ENCODE measurements at places on chromosomes 5 and 9.

DNA sequence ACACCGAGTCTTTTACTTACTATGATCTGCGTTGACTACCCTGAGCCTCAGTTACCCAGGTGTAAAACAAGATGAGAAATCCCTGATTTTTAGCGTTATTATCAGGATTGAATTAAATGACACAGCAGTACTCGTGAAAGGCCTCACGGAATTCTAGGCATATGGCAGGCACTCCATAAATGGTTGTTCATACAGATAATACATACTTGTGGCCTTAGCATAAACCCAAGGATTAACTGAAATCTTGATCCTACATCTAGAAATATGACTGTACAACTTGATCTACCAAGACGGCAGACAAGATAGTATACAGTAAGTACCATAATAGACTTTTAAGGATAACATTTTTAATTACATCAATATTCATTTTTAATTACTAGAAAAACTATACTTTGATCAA is 409.8 kb downstream of the BNC2 start:
- no peak for DNase-seq

- DNase-seq = no peak
These were observed 966.9 kb downstream of the TAF11L14 start for GRCh38 chr5:18601185-18601584.

- DNase-seq = no peak
These were observed 63.4 kb upstream of the SREK1 start for GRCh38 chr5:66080664-66081063.

- DNase-seq = no peak
These were observed 23.0 kb upstream of the NSG2 start for GRCh38 chr5:174022384-174023095.

- no peak for DNase-seq
These were observed 165.1 kb downstream of the PLK2 start for GRCh38 chr5:58294598-58295305.

GRCh38 chr5:53172630-53173029 is 63.1 kb upstream of the MOCS2 start:
- DNase-seq = no peak

- DNase-seq = no peak
These were observed 139.8 kb upstream of the RPS23 start for GRCh38 chr5:82417776-82418607.

GRCh38 chr5:85334-85995 is 6.5 kb upstream of the PLEKHG4B start:
- DNase-seq = no peak

- DNase-seq = no peak
These were observed 96.0 kb upstream of the PRRC1 start for GRCh38 chr5:127421471-127421870.

DNA sequence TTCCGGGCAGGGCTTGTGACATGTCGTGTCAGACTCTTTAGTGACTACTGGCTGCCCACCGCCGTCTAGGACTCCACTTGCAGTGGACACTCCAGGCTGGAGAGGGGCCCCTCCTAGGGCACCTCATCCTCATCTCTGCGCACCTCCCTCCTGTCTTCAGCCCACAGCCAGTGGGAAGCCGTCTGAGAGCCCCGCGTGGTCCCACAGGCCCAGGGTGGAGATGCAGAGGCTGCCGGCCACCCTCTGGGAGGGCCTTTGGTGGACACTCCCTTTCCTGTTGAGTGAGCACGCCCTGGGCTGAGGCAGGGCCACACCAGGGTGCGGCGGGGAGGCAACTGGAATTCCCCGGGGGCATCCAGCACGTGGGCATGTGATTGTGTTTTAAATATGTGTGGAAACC is 80.5 kb downstream of the IRX2 start:
- no peak for DNase-seq

DNA sequence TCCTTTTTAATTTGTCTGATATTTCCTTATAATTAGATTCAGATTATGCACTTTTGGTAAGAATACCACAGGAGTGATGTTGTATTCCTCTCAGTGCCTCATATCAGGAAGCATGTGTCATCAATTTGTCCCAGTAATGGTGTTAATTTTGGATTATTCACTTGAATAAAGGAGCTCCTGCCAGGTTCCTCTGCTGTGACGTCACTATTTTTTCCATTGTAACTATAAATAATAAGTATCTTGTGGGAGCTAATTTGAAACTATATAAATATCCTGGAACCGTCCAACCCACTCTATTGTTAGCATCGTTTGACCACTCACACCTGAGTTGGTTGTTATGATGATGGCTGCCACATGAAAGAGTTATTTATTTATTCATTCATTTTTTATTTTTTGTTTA is 107.9 kb downstream of the INVS start:
- DNase-seq = no peak

- no peak for DNase-seq
These were observed 22.0 kb downstream of the C9orf57 start for GRCh38 chr9:72038408-72038807.

- no peak for DNase-seq
These were observed 68.2 kb upstream of the TBCA start for GRCh38 chr5:77844373-77844622.

DNA sequence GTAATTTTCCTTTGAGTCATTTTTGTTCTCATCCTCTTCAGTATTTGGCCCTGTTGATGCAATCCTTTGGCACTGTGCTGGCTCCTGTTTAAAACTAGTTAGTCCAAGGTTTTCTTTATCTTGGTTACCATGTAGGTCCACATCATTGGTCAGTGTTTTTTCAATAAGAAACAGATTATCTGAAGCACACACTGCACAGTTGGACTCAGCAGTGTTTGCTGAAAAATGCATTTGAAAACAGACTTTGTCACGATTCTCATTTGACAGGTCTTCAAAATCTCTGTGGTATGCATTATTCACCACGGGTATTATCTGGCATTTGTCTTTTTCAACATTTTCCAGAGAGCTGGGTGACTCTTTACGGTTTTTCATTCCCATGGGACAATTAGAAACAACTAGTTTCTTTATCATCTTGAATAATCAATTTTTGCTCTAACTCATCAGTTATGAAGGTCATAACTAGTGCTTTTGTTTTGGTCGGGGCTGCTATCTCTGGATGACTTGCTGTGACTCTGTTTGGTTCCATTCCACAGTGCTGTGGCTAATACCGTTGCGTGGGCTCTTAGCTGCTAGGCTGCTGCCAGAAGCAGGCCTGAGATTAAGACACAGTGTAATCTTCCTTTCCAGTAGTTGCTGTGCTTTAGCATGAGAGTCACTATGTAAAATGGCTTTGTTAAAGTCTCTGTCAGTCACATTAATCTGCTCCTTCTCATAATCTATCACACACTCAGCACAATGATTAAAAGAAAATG is 36.2 kb downstream of the NUDT12 start:
- DNase-seq = no peak

DNA sequence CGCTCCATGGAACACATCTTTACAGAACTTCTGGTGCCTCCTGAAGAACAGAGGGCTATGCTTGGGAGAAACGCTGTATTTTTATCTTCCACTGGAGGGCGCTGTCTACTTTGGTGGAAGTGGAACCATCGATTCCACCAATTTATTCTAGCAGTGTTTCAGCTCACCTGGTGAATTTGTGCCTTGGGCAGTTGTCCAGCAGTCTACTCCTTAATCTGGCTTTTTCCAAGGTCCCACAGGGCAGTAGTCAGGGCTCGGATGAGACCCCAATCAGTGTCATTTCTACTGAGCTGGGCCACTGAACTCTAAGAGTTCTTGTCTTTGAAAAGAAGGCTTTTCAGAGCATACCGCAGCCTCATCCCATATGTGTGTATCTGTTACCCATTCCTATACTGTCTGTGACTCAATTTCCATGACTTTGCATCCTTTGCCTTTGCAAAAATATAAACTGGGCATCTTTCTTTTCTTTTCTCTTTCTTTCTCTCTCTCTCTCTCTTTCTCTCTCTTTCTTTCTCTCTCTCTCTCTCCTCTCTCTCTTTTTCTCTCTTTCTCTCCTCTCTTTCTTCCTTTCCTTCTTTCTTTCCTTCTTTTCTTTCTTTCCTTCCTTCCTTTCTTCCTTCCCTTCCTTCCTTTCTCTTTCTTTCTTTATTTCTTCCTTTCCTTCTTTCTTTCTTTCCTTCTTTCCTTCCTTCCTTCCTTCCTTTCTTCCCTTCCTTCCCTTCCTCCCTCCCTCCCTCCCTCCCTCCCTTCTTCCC is 138.4 kb upstream of the ZNF618 start:
- DNase-seq = peak; percentile 9

GRCh38 chr9:37512437-37512836 is 26.7 kb downstream of the POLR1E start:
- peak; percentile 67 for DNase-seq

GRCh38 chr9:2466703-2467102 is 154.9 kb upstream of the VLDLR start:
- DNase-seq = no peak

GRCh38 chr9:89476546-89476945 is 21.4 kb downstream of the SEMA4D start:
- DNase-seq = no peak

DNA sequence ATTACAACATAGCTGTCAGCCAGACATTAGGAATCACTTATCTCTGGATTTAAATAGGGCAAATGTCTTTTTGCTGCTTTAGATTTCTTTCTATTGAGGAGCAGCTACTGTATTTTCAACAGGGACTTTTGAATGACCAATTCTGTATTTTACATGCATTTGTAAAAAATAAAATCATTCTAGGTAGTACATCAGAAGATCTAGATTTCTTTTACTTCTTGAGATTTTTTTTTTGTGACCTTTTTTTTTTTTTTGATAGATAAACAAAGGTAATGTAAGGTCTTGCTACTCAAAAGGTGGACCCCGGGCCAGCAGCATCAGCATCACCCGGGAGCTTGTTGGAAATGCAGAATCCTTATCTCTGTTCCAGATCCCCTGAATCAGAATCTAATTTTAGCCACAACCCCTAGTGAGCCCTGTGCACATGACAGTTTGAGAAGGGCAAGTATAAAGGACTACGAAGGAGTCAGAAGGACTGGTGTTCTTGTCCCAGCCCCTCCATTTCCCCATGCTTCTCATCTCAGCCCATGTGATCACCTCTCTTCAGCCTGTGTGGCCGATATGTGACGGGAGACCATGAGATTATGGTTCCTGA is 37.7 kb upstream of the CKMT2 start:
- no peak for DNase-seq

DNA sequence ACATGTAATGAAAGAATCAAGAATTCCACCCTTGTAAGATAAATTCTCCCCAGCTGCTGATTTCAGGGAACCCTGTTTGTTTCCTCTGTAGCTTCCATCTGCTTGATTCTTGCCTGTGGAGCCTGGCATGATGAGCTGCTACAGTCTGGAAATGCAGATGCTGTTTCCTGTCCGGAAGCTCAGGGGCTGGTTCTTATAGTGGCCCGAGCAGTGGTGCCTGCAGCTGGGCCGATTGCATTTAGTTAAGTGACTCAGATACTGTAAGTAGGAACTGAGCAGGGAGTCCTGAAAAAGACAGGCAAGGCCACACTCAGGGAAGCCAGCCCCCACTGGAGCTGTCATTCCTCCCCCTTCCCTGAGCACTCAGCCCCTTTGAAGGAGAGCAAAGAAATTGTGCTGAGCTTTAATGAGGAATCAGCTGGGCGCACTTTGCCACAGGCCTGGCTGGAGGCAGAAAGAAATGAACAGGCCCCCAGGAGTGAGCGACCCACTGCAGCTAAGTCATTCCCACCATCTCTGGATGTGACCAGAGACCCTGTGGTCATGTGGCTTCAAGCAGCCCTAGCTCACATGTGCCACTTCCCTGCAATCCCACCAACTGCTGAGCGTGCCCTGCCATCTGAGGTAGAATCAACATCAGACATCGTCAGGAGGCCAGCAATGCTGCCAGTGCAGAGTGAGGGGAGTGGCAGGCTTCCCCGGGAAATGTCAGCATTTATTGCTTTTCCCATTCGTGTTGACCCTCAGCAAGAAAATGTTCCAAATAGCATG is 206.0 kb upstream of the WWC1 start:
- no peak for DNase-seq

DNA sequence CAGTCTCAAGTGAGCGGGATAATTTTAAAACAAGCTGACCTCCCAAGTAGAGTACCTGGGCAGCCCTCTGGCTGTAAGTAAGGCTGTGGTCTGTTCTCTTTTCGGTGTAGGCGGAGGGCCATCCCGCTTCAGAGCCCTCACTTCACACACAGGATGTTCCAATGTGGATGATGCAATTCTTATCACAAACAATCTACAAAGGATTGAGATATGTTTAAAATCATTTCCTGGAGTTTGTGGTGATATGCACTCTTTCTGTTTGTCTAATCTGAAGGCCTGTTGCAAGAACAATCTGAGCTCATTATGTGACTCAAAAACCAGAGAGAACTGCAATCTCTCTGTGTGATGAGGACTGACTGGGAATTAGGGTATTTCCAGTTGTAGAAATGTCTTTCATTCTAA is 42.5 kb downstream of the ITGA2 start:
- no peak for DNase-seq

DNA sequence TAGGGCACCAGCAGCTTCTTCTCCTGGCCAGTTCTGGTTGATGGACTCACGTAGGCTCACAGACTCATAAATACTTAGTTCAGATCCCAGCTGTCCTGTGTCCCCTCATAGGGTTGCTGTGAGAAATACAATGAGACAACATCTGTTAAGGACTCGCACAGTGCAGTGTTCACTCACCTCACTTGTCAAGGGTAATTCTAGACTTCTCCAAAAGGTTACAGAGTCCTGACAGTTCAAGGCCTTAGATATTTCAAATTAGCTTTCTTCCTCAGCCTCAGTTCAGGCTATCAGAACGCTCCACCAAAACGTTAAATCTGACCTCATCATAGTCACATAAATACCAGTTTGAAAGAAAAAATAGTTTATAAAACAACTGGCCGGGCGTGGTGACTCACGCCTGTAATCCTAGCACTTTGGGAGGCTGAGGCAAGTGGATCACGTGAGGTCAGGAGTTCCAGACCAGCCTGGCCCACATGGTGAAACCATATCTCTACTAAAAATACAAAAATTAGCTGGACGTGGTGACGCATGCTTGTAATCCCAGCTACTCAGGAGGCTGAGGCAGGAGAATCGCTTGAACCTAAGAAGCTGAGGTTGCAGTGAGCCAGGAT is 106.3 kb downstream of the UGCG start:
- DNase-seq = no peak

DNA sequence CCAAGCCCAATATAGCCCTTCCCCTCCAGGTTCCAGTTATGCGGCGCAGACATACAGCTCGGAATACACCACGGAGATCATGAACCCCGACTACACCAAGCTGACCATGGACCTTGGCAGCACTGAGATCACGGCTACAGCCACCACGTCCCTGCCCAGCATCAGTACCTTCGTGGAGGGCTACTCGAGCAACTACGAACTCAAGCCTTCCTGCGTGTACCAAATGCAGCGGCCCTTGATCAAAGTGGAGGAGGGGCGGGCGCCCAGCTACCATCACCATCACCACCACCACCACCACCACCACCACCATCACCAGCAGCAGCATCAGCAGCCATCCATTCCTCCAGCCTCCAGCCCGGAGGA is 6.3 kb downstream of the NR4A3 start:
- no peak for DNase-seq

- no peak for DNase-seq
These were observed 107.5 kb downstream of the PBX3 start for GRCh38 chr9:125854553-125855275.

DNA sequence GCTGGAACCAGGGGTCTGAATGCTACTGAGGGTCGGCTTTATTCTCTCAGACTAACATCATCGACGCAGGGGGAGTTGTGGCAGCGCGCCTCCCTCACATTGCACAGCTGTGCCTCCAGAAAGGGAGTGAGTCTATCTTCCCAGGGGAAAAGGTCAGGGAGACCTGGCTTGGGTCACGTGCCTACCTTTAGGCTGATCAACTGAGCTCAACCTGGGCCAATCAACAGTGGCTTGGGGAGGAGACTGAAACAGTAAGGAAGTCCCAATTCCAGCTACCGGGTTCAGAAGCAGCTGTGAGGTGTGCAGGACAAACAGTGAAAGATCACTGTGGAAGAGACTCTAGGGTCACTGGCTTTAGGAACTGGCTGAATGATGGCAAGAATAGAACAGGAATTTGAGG is 14.3 kb downstream of the SNX30 start:
- no peak for DNase-seq

Measured in CD4-positive, alpha-beta T cell treated with Interleukin-4 for 1 hour (primary cell).